AG20443 (cell line): ENCODE measurements at places on chromosomes 1 and 21.

DNA sequence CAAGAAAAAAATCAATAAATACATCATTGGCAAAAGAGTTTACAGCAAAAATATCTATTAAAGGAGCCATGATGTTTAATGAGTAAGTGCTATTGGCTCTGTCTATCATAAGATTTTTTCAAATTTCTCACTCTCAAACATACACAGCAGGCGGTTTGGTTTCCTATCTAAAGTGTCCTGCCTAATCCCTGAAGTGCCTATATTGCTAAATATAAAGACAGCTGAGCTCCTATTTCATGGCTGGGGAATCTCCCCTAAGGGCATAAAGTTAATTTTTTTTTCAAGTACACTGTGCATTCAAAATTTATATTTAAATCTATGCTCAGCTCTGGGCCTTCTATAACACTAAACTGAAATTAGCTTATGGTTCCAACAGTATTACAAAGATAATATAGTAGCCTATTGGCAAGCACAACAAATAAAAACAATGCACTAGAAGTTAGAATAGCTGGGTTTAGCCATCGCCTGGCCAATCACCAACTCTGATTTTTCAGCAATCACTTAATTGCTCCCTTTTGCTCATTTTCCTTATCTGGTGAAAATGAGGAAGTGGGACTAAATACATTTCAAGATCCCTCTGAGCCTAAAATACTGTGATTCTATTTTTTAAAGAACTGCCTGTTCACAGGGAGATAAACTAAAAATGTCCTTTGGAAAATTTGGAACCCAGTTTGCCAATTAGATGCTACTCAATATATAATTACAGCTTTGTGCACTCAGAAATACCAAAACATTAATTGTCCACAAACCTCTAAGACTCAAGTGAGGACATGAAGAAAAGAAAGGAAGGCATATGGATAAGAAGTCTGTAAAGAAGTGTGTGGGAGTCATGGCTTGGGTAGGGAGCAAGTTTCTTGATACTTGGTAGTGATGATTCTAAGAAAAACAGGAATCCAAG lies 62.5 kb downstream of the WDR64 start:
- DNase-seq, result no peak

- no peak for DNase-seq
Measured at GRCh38 chr21:39837861-39838359, 29.3 kb upstream of the PCP4 start.

DNA sequence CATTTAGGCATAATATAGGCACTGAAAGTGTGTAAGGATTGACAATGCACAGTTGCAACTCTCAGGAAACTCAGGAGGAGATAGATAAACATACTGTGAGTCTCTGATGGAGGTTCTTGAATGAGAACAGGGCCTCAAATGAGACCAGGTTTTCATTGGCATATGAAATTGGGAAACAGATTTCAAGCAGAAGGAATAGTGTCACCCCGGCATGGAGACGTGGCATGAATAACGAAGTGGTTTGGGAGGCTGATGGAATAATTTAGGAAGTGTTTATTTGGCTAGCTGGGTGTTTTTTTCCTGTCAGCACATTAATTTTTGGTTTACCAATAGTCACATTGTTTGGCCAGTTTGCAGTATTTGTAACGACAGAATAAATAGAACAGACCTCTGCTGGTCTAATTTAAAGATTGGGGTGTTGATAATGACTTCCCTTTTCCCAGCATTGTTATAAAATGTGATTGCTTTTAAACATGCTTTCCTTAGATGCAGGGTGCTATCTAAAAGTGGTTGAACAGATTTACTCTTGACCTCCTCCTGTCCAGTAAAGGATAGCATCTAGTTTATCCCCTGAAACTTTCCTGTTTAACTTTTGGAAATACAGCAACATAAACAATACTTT lies 132.0 kb downstream of the C1orf21 start:
- no peak for DNase-seq

- no peak for DNase-seq
Measured at GRCh38 chr1:31679676-31680230, 24.1 kb downstream of the COL16A1 start.

- DNase-seq, result no peak
Measured at GRCh38 chr21:31713115-31713514, 18.8 kb downstream of the SCAF4 start.

DNA sequence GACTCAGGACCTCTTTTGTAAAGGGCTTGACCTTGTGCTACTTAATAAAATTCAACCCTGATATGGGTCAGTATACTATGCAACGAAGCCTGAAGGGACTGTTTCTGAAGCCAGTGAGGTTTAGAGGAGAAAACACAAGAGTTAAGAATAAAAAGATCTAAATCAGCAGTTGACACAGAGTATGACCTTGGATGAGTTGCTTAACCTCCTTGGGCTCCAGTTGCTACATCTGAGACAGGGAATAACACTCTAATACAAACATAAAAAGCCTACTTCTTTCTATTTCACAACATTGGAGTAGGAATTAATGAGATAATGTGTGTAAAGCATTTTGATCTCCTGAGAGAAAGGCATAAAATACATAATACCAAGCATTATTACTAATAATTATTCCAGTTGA lies 882.4 kb upstream of the ADGRL2 start:
- DNase-seq, result no peak

DNA sequence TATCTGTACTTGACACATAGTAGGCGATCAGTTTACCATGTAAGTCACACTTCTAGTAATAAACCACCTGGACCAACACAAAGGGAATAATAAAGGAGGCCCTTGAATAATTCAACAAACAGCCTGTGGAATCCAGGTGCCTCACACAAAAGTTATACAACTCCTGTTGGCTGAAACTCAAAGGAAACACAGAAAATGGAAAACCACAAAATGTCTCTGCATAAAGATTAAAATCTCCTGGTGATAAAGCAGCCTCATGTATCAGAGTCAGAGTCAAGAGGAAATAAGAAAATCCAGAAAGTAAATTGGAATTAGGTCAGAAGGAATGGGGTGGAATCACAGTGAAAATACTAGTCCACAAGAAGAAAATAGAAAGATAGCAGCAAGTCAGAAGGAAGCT lies 592.5 kb downstream of the NPHP4 start:
- no peak for DNase-seq

DNA sequence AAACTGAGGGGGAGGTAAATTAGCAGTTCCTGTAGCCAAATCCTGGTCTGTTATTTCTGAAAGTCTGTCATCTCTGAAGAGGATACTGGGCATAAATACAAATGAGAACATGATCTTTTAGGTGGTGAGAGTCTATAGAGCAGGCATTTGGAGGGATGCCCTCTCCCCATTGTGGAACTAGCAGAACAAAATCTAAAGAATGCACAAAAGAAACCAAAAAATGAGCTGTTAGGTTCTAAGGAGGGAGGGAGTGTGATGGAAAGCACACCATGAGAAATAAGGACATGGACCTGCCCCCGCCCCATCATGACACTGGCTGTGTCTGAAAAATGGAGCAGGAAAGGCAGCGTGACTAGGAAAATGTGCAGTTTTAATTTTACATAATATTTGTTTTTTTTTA lies 262.0 kb downstream of the KIF26B start:
- DNase-seq, result no peak

DNA sequence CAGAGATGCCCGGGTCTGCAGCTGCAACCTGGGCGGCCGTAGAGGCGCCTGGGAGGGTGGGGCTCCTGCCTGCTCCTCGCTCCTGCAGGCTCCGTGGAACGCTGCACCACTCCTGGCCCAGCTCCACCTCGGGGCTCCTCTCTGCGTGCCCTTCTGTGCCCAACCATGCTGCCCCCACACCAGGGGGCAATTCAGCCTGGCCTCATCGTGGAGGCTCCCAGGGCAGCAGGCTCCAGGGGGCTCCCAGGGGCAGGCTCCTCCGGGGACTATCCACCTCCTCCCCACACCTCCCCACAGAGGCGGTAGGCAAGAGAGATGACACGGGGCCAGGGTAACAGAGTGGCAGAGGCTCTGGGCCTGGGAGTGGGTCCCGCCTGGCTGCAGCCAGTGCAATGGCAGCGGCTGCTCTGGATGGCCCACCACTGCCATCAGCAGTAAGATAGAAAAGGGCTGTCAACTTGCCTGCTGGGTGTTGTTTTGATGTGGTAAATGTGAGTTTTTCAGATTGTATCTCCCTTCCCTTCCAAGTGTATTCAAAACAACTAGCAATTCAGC lies 22.4 kb upstream of the LRRC8C start:
- no peak for DNase-seq

- DNase-seq, result no peak
Measured at GRCh38 chr1:208980605-208981004, 602.9 kb upstream of the CAMK1G start.

- DNase-seq, result peak; percentile 79
Measured at GRCh38 chr1:197774466-197775281, 606 bp downstream of the DENND1B start.

GRCh38 chr1:231638647-231639046 lies 12.1 kb downstream of the DISC1 start:
- DNase-seq, result no peak

DNA sequence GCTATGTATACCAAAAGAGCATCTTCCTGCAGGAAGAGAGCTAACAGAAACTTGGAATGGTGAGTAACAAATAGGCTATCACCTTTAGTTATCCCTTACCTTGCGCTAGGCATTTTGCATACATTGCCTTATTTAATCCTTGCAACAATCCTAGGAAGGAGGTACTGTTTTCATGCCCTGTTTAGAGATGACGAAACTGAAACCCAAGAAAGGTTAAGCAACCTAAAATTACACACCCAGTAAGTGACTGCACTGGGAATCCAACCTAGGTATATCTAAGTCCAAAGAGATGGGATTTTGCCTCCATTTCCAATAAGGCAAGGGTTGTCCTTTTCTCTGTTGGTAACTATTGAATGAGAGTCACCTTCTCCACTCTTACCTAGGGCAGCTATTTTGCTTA lies 144.5 kb downstream of the TM2D1 start:
- DNase-seq, result no peak

- DNase-seq, result no peak
Measured at GRCh38 chr1:47663286-47663685, 225.4 kb downstream of the FOXD2 start.

- no peak for DNase-seq
Measured at GRCh38 chr1:219518168-219518906, 94.6 kb downstream of the ZC3H11B start.

DNA sequence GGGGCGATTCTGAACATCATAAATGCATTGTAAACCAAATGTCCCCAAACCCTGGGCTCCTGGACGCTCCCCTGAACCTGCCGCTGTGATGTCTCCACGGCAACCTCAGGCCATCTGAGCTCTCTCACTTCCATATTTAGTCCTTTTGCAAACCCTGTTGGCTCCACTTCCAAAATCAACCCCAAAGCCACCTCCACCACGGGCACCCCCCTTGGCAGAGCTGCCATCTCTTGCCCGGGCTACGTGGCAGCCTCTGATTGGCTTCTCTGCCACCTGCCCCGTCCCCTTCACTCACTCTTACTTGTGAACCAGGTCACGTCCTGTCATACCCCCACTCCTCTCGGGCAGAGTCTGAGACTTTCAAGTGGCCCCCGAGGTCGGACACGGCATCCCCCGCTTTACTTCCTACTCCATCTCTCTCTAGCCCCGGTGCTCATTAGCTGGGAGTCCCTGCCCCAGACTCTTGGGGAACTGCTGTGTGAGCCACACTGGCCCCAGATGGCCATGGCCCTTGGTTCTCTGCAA lies 15.8 kb downstream of the PRXL2B start:
- DNase-seq, result no peak

GRCh38 chr1:9703165-9703509 lies 51.6 kb downstream of the PIK3CD start:
- no peak for DNase-seq

- DNase-seq, result no peak
Measured at GRCh38 chr1:162147760-162148159, 78.3 kb downstream of the NOS1AP start.

DNA sequence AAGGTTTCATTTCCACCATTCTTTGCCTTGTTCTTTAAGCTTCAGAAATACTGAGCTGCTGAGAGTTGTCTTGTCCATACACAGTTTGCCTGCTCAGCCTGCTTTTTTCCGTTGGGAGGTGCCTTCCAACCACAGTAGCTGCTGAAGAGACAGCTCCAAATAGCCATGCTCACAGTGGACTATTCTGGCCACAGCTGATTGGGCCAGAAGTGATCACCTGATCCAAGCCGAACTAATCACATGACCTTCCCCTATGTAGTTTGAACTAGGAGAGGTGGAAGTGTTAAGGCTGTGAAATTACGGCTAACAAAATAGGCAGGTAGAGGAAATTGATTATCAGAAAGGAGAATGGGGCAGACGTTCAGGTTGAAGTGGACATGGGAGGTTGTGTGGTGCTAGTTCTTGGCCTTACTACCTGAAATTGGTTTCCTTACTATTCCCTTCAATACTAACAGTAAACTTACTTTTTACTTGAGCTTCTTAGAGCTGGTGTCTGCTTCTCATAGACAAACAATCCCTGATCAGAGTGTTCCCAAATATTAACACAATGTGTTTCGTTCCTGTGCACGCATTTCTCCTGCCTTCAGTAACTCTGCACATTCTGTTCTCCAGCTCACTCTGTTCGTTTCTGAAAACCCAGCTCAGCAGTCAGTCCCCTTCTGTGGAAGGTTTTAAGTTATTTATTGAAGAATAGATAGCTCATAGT lies 136.1 kb downstream of the RWDD3 start:
- no peak for DNase-seq

DNA sequence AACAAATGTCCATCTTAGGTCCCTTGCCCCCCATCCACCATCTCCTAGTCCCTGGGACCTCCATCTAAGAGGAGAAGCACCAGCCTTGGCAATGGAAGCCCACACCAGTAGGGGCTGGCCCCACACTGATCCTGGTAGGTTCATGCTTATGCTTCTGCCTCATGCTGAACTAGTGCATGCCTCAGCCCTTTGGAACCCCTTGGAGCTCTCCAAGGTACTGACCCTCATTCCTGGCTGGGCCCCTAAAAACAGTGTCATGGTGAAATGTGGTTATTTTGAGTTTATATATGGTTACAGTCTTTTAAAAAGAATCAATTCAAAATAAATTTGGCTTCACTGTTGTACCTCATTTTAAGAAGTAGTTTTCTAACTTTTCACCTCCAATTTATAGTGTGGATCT lies 108.3 kb downstream of the HIVEP3 start:
- DNase-seq, result peak; percentile 53

DNA sequence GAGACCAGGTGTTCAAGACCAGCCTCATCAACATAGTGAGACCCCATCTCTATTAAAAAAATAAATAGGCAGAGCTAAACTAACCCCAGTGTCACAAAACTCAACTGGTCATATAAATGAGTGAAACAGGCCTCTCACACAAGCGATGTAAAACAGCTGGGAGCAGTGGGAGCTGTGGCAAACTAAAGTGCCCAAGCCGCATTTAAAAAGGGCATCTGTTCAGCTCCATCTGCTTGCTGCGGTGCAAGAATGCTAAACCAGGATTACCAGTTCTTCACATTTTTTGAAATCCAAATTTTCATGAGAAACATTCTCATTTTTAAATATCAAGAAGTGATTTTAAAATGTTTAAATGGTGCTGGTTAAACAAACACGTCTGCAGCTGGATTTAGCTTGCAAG lies 50.0 kb upstream of the WNT2B start:
- no peak for DNase-seq

- DNase-seq, result no peak
Measured at GRCh38 chr1:208068407-208068806, 157.5 kb upstream of the CD34 start.

GRCh38 chr1:26287033-26287711 lies 7.3 kb downstream of the SH3BGRL3 start:
- DNase-seq, result peak; percentile 45

- DNase-seq, result no peak
Measured at GRCh38 chr21:30146558-30147282, 19.9 kb downstream of the CLDN17 start.
